Stimulated activated CD8-positive, alpha-beta memory T cell treated with anti-CD3 and anti-CD28 coated beads, Interleukin-4, amount 100 ng/mL, for 1 hour (primary cell): ENCODE measurements at places on chromosomes 5 and 9.

- no peak for DNase-seq
Observed at GRCh38 chr5:159844267-159845121, 71.8 kb upstream of the ADRA1B start.

DNA sequence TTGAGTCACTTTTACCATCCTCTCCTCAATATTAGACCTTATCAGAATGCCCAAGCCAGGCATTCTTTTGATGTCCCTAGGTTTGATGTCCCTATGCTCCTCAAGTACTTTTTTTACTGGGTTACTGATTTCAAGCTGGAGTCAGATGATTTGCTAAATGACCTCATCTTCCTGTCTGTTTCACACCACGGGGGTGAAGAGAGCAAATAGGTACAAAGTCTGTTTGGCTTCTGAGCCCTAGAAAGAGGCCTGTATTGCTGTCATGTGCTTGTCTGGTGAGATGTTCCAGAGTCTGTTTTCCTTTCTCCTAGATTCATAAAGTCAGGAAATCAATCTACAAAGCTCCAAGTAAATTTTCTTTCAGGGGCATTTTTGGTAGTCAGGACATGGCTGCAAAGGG, 12.7 kb upstream of the DAB2 start:
- no peak for DNase-seq

GRCh38 chr9:6968271-6968670, 210.5 kb downstream of the KDM4C start:
- no peak for DNase-seq

DNA sequence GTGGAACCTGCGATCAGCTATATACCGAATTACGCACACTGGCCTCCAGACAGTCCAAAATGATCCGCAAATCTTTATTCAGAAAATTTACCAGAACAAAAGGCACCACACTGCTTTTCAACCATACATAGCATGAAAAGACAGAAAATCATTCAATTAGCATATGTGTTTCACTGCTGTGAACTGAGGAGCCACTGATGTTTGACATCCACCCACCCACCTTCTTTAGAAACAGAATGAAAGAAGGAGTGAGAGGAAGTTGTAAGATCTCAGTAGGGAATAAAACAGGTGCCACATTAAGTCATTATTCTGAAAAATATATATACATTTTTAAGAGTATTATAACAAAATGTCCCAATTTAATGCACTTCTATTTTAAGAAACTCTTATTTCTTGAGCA, 156.8 kb downstream of the NFIB start:
- no peak for DNase-seq

DNA sequence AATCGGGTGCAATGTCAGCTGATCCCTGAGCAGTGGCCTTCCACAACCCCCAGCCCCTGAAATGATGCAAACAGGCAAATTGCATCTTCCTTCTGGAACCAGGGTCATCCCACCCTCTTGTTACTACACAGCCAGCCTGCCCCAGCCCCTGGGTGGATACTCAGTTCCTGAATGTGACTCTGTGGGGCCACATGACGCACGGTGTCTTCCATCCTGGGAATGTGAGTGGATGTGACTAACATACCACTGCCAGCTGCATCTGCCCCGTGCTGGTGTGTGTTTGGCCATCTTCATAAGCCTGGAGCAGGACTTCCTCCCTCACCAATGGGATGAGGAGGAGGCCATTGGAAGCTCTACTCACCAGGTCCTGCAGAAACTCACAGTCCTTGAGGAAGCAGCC, 257.9 kb upstream of the ADAMTS16 start:
- DNase-seq: no peak

DNA sequence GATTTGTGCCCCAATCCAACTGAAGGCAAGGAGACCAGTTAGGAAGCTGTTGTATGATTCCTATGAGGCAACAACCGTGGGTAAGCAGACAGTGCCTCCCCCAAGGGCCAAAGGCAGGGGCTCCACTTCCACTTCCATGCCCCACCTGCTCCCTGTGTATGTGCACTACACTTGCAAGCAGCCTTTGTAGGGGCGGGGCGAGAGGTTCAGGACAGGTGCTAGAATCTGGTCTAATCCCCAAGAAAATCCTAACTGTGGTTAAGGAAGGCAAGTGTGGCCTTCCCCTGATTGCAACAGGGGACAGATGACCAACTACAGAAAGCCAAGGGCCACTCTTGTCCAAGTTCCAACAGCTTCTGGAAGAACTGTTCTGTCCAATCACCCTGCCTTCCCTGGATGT, 41.7 kb downstream of the B4GALT1 start:
- DNase-seq: no peak

- no peak for DNase-seq
Observed at GRCh38 chr9:18360005-18360404, 113.9 kb upstream of the ADAMTSL1 start.

DNA sequence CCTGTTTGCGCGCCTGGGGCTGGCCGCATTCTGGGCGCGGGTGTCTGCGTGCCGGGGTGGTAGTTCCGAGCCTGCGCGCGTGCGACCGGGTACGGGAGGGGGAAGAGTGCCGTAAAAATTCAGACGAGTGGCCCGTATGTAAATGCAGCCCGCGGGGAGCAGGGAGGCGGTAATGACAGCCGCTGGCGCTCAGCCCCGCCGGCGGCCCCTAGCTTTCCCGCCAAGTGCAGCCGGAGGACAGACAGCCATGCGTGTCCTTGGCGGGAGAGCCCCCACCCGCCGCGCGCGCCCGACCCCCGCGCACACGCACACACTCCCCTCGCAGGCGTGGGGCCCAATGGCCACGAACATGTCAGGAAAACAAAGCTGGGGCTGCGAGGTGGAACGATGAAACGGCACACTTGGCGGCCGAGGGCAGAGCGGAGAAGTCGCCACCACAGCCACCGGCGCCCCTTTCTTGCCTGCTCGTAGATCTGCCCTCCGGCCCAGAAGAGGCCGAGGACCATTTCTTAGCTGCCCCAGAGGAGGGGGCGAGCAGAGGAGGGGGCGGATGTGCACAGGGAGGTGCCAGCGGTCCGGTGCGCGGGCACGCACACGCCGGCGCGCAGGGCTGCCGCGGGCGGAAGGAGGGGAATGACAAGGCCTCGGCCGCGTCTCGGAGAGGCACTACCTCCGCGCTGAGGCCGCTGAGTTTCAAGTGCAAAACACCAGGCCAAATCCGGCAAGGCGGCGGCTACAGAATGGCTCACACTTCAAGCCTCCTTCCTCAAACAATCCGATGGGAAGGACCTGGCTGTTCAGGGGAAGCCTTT, 208.4 kb downstream of the MEF2C start:
- no peak for DNase-seq

GRCh38 chr9:99253134-99253533, 31.1 kb downstream of the SEC61B start:
- no peak for DNase-seq

DNA sequence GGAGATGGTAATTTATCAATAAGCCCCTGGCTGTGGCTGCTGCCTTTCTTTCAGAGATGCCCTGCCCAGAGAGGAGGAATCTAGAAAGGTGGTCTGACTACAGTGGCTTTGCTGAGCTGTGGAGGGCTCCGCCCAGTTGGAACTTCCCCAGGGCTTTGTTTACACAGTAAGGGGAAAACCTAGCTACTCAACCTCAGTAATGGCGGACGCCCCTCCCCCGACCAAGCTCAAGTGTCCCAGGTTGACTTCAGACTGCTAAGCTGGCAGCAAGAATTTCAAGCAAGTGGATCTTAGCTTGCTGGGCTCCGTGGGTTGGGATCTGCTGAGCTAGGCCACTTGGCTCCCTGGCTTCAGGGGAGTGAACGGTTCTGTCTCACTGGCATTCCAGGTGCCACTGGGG, 865.4 kb upstream of the ACO1 start:
- DNase-seq: no peak

DNA sequence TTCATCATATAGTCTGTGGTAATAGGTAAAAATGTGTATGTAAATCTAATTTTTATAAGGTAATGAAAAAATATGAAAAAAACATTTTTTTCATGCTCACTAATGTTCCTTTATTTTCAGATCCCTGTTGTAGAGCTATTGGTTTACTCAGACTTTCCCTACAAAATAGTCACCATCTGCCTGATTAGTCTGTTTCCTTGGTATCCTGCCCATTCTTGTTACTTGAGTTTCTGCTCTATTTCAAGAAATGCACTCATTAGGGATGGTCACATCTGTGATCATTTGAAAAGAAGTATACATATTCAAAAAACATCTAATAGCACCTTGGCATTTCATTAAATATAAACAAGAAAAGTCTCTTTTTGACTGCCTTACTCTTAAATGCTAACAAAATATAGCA, 21.6 kb upstream of the RASA1 start:
- no peak for DNase-seq

- no peak for DNase-seq
Observed at GRCh38 chr5:14009575-14009974, 65.1 kb upstream of the DNAH5 start.

- no peak for DNase-seq
Observed at GRCh38 chr9:97911970-97912369, 10.3 kb downstream of the TRMO start.

DNA sequence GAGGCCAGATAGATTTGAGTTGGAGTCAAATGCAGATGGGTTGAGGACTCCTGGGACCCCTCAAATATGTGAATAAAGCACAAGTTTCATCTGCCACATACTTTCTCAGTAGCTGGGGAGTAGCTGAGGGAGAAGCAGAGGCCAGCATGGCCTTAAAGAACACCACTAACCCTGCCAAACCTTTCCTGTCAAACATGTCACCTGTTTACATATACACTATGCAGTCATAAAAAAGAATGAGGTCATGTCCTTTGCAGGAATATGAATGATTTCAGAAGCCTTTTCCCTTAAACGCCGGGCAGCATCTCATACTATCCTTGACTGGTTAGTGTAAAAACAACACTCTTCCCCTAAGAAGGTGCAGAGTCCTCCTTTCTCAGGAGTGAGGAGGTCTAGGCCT, 25.2 kb upstream of the HSD17B4 start:
- no peak for DNase-seq

DNA sequence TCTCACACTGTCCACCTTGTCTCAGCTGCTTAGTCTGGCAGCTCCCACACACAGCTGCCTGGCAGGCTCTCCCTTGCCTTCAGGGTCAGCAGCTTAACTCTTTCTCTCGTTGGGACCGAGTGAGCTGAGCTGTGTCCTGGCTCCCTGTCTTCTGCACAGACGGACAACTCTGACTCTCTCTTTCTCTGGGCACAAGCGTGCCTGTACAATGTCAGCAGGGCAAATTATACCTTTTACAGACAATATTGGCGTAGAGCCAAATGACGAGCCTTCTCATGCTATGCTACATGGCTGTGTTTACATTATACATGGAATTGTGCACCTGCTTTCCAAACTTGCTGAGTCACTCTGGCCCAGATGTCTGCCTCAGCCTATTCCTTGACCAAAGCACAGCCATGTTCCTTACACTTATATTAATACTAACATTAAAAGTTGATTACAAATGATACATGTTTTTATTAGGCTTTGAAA, 188.6 kb downstream of the CYLC2 start:
- DNase-seq: no peak

GRCh38 chr5:98513380-98513779, 260.1 kb upstream of the RGMB start:
- no peak for DNase-seq
